ENCODE measurements at places on chromosomes 3 and 15.

- DNase-seq: no peak
Measured at GRCh38 chr3:192870822-192871221, 46.8 kb downstream of the MB21D2 start.

- no peak for DNase-seq
Measured at GRCh38 chr3:184619787-184620430, 58.3 kb downstream of the EPHB3 start.

DNA sequence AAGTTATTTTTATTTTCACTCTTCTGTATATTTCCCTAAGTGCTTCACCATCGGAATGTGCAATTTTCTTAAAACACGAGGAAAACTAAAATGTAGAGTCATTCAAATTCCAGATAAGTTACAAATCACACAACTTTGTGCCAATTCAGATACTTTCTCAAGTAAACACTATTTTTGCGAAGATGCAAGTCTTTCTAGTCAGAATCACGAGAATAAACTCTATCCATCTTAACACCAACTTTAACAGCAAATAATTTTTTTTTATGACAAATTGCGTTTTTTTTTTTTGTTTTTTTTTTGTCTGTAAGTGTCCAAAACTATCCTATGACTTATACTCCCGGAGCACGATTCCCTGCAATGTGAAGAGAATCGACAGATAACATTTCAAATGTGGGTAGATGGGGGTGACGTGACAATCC, 1.3 kb downstream of the STAG1 start:
- DNase-seq: peak; percentile 39

DNA sequence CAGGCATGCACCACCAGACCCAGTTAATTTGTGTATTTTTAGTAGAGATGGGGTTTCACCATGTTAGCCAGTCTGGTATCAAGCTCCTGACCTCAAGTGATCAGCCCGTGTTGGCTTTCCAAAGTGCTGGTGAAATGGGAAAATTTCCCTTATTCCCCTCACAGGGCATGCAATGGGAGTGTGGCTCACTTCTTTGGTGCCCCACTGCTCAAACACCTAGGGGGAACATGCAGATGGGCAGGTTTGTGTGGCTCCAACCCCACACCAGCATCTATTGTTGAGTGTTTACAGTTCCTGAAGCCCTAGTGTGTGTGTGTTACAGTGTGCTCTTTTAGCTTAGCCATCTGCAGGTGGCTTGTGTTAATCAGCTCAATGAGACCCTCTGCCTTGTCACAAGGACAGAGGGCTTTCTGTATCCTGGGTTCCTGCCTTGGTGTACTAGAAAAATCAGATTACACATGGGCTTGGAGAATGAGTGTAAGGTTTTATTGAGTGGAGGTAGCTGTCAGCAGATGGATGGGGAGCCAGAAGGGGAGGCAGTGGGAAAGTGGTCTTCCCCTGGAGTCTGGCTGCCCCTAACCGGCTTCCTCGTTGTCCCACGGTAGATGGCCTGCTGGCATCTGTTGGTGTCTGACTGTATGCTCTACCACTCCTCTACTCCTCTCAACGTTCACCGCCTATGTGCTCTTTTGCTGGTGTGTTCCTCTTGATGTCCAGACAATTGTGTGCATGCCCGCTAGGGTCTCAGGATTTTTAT, 248.1 kb upstream of the CBLB start:
- DNase-seq: no peak

- no peak for DNase-seq
Measured at GRCh38 chr3:53258600-53259426, 3.0 kb upstream of the TKT start.

DNA sequence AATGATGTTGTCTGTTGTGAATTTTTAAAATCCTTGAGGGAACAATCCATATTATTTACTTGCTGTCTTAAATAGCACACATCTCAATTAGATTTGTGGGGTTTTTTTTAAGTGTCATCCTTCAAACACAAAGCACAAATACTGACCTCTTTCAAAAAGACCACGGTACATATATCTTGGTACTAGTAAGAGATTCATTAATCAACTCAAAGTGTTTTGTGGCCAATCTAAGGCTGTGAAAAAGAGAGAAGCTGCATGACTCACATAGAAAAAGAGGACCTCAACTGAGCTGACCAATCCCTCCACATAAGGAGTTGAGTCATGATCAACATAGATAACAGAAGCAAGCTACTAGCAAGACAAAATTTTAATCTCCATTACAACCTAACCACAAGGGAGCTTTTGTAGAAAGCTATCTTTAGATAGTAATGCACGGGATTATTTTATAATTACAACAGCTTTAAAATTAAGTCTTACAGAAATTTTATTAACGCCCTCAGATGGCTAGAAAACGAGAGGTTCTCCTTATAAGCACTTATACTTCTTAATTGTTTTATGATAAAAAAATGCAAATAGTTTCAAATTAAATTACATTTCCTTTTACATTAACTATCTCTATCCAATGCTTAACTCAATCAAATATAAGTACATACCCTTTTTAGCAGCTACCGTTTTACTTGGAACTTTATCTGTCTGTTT, 60.5 kb downstream of the TOP2B start:
- peak; percentile 33 for DNase-seq

- DNase-seq: no peak
Measured at GRCh38 chr3:40237889-40238571, 71.5 kb upstream of the EIF1B start.

- no peak for DNase-seq
Measured at GRCh38 chr15:60347480-60348049, 50.2 kb downstream of the ANXA2 start.

GRCh38 chr15:38885471-38885952, 320.9 kb upstream of the RASGRP1 start:
- no peak for DNase-seq

- no peak for DNase-seq
Measured at GRCh38 chr15:91258415-91258759, 158.3 kb downstream of the SV2B start.

- no peak for DNase-seq
Measured at GRCh38 chr15:88664151-88664778, 25.4 kb downstream of the ISG20 start.

DNA sequence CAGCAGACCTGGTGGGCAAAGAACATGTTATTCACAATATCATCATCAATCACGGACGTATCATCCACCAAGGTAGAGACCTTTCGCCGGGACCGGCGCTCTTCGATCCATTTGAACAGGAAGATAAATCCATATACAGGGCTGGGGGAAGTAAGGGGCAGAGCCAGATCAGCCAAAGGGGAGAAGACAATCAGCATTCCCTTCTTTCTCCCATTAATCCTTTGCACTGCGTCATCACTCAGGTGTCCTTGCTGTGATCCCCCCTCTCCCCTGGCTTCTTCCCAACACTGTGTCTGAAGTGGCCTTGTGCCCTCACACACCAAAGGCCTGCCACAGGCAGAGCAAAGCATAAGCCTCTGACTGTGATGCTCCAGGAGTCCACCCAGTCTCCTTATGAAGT, 36.4 kb downstream of the SEMA3G start:
- no peak for DNase-seq

DNA sequence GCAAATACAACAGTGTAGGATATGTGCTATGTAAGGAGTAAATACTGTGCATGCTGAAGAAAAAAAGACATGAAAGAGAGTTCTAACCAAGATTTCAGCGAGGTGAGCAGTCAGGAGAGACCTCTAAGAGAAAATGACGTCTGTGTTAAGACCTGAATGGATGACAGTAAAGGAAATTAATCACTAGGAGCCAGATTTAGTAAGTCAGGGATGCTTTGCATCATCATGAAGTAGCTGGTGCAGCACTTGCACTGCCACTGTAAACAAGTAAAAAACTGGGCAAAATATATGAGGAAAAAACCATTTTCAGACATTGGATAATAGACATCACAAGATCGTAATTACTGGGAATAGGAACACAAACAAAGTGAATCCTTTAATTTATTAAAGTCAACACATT, 32.6 kb downstream of the RTP4 start:
- DNase-seq: no peak

DNA sequence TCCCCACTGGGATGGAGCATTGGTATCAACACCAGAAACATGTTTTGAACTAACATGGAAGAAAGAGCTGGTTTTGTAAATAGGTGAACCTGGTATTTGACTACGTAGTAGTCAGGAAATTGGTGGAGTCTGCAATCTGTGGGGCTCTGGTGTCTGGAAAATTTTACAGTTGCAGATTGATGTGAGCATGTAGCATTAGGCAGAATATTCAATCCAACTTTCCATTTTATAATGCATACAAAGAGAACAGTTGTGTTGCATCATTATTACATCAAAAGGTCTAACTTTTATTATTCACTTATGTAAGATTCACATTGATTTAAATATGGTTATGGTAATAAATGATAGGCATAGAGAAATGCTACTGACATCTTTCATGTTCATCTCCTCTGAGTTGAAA, 340.0 kb downstream of the ZNF385D start:
- DNase-seq: no peak

GRCh38 chr3:193943200-193943599, 192.7 kb upstream of the HES1 start:
- no peak for DNase-seq

GRCh38 chr3:197031315-197032285, 2.0 kb upstream of the MELTF start:
- peak; percentile 92 for DNase-seq

GRCh38 chr3:25784971-25785370, 1.7 kb upstream of the NGLY1 start:
- DNase-seq: no peak

GRCh38 chr3:189947068-189947467, 173.6 kb downstream of the P3H2 start:
- DNase-seq: no peak

- DNase-seq: no peak
Measured at GRCh38 chr15:36954486-36954885, 145.9 kb downstream of the MEIS2 start.

DNA sequence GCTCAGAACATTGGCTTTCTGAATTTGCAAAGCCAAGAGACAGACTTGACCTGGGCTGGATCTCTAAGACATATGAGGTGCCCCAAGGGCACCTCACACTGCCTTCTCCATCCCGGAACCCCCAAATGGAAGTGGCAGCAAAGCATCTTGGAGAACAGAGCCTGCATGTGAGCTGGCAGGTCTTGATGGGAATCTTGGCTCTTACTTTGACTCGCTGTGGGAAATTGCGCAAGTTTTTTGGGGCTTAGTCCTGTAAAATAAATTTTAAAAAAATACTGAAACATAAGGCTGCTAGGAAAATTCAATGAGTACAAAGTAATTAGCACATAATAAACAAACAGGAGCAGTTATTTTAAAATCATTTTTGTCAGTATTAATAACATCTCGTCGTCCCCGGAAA, 13.7 kb upstream of the SEC22A start:
- DNase-seq: no peak

GRCh38 chr3:71924721-71925120, 139.8 kb upstream of the PROK2 start:
- DNase-seq: no peak

- DNase-seq: no peak
Measured at GRCh38 chr3:37970802-37971201, 19.8 kb upstream of the VILL start.

DNA sequence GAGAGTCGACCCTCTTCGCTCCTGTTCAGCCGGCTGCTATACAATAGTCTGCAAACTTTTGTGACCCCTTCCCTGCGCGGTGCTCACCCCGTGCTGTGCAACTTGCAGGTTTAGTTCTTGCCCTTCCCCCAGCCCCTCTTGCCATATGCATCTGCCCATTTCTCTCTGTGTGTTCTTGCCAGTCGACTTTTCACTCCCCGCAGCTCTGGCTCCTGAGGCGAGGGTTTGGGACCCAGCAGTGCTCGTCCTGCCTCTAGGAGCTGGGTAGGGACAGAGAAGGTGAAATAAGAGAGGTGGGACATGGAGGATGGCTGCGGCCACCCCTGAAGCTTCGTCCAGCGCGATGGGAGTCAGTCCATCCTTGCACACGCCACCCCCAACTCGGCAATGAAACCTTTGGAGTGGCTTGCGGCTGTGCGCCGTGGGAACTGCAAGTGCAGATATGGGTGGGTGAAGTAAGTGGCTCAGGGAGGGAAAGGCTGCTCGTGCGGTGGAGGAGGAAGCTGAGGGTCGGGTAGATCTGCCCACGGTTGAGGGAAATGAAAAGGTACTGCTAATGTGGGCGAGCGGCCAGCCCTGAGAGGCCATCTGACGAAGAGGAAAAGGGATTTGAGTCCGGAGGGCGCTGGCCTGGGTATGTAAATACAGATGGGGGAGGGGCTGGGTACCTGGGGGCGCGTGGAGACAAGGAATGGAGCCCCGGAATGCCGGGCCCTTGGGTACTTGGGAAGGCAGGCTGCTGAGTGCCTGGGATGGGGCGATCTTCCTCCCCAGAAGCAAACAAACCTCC, 1.0 kb downstream of the LRRC3B start:
- DNase-seq: no peak

DNA sequence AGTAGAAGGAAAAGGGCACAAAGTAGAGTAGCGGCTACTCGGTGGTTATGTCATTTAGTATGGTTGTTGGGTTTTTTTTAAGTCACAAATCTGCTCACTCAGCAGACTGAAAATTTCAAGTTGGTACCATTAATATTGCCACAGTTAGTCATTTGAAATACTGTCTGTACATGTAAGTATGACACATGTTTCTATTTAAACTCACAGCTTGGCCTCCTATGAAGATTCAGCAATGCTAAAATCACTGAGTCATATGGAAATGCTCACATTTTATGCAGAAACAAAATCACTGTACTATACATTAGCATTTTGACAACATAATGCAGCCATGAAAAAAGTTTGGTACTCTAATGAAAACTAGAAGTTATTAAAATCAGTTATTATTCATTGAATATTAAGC, 571.9 kb downstream of the TAFA4 start:
- no peak for DNase-seq

- no peak for DNase-seq
Measured at GRCh38 chr3:139564294-139564861, 24.8 kb upstream of the RBP1 start.

DNA sequence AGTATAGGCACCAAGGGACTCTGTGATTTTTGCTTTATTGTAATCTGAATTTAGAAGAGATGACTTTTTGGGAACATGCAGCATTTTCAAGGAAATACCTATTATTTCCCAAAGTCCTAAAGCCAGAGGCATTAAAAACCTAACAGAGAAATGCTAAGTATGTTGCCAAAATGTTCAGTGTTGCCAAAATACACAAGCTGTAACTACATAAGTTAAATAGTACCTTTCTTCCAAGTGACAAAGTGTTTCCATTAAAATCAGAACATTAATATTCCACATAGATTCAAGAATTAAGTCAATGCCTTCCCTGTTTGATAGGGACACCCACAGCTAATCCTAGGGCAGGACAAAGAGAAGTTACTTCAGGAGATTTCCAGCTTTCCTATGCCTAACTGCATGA, 42.0 kb downstream of the MKRN2 start:
- no peak for DNase-seq

- no peak for DNase-seq
Measured at GRCh38 chr3:45362758-45363157, 25.6 kb upstream of the LARS2 start.

DNA sequence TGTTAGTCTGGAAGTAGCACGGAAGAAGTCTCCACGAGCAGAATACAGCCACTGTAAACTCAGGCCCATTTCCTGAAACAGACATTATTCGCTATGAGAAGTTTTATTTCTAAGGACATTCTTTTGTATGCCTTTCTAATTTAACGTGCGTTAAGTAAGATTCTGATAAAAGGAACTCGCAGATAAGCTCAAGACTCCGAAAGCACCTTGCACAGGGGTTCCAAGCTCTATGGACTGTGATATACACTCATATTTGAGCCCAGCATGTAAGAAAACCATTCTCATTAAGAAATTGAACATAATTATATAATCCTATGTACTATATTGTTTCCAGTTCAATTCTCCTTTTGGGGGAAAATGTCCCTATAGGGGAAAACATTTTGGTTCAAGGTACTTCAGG, 28.4 kb downstream of the TFRC start:
- DNase-seq: no peak

- DNase-seq: no peak
Measured at GRCh38 chr3:87088430-87088992, 97.6 kb upstream of the VGLL3 start.

- DNase-seq: no peak
Measured at GRCh38 chr3:4898454-4899313, 80.6 kb upstream of the BHLHE40 start.
